ENCODE measurements at places on chromosomes 4 and X.

DNA sequence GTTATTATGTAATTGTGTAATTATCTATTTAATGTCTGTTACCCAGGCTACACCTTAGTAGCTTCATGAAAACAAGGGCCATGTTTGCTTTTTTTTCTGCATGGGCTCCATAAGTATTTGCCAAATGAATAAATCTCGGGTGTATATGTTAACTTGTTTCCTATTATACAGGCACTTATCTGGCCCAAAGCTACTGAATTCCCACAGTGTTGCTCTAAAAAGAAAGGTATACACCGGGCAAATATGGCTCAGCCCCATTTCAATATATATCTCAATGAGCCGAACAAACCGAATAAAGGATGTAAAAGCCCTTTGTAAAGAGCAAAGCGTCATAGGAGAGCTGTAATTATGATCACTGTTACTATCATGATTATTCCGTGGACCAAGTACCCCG, 767 bp downstream of the PAQR3 start:
- no peak for DNase-seq

GRCh38 chr4:182955411-182955810, 38.2 kb upstream of the DCTD start:
- DNase-seq = no peak

- no peak for DNase-seq
Measured at GRCh38 chrX:73683236-73683859, 120.4 kb downstream of the CHIC1 start.

DNA sequence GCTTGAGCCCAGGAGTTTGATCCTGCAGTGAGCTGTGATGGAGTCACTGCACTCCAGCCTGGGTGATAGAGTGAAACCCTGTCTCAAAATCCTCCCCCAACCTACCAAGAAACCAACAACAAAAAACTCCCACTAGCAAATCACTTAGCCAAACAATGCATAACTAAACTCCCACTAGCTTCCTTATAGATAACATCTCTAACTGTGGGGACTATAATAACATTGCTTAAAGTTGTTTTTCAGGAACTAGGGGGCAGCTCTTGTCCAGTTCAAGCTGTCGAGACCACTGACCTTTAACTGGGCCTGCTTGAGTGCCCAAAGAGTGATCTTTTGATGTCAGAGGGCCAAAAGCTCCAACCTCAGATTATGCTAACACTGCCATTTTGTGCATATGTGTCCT, 81.7 kb downstream of the FREM3 start:
- no peak for DNase-seq

DNA sequence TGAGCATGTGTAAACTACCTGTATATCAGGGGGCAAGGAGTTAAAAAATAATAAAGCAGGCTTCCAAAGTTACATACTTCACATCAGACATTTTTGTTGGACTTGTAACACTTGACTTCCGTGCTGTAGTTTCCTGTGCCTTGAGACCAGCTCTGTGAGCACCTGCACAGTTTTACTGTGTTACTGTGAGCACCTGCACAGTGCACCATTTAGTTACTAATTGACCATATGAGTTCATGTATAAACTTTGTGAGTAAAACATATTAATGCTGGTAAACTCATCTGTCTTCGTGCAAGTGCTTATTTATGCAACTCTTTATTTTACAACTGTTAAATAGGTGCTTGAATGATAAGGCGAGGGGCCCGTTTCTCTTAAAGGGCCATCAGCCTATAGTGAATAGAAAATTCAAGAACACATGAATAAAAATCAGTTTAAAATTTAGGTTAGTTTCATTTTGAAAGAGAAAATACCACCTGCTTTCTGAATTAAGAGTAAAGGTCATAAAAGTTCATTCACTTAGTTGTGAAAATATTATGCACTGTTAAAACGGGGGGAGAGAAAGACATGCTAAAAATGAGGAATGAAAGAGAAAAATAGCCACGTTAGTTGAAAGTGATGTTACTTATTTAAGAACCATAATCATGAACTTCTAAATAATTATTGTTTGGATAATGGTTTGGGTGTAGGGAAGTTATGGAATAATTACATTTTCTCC, 42.4 kb downstream of the USP9X start:
- DNase-seq = no peak

- DNase-seq = no peak
Measured at GRCh38 chr4:20889901-20890300, 189.6 kb downstream of the PACRGL start.

- DNase-seq = no peak
Measured at GRCh38 chr4:15656038-15656470, 897 bp upstream of the FBXL5 start.

- no peak for DNase-seq
Measured at GRCh38 chrX:109264878-109265277, 217.0 kb downstream of the GUCY2F start.

GRCh38 chrX:151954730-151955129, 19.7 kb downstream of the GABRE start:
- no peak for DNase-seq

DNA sequence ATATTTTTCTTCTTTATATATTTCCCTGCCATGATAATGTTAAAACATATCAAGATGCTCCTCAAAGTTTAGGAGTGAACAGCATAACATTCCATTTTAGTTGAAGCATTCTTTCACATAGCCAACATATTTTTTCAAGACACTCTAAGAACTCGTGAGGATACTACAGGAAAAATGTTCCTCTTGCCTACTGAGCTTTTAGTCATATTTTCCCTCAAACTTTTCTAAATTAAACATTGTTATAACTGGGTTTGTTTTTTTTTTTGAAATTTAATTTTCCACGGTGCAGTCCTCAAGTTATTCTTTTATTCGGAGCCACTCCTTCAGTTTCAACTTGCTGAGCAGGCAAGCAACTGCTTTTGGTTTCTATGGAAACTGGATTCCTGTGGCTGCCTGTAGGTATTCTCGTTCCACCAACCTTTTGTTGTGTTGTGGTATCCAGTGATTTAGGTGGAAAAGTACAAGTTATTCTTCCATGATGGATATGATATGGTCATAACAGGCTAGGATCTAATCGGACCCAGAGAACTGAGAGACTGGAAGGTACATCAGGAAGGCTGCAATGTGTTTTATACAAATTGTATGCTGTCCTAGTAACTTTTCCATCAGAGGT, 248.0 kb downstream of the TRIML1 start:
- no peak for DNase-seq

- DNase-seq = no peak
Measured at GRCh38 chr4:72569719-72570235, 756 bp upstream of the ADAMTS3 start.

GRCh38 chrX:129981752-129982299, 609 bp upstream of the BCORL1 start:
- DNase-seq = no peak

DNA sequence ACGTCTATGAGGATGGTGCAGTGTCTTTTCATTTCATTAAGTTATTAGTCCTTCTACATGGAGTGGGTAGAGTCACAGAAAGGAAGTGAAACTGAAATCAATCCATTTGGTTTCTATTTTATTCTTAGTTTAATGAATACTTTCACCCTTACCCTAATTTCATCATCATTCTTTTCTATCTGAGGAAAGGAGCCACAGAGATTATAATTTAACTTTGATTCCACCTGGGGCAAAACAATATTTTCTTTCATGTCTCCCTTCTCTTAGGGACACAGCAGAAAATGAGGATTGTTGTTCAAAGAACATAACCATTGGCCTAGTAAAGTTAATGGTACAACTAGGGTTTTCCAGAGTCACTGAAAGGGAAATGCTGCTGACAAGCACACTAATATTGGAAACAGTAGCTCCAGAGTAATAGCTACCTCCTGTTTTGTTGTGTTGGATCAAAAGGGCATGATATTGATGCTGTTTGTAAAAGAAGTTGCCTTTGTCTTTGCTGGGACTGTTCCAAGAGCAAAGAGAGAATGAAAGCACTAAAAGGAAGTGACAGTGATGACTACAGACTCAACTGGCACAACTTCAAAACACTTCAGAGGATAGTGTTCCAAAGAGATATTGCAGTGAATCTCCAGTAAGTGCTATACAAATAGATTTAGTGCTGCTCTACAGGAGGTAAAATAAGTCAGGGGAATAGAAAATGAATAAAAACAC, 247.1 kb upstream of the PITX2 start:
- no peak for DNase-seq

DNA sequence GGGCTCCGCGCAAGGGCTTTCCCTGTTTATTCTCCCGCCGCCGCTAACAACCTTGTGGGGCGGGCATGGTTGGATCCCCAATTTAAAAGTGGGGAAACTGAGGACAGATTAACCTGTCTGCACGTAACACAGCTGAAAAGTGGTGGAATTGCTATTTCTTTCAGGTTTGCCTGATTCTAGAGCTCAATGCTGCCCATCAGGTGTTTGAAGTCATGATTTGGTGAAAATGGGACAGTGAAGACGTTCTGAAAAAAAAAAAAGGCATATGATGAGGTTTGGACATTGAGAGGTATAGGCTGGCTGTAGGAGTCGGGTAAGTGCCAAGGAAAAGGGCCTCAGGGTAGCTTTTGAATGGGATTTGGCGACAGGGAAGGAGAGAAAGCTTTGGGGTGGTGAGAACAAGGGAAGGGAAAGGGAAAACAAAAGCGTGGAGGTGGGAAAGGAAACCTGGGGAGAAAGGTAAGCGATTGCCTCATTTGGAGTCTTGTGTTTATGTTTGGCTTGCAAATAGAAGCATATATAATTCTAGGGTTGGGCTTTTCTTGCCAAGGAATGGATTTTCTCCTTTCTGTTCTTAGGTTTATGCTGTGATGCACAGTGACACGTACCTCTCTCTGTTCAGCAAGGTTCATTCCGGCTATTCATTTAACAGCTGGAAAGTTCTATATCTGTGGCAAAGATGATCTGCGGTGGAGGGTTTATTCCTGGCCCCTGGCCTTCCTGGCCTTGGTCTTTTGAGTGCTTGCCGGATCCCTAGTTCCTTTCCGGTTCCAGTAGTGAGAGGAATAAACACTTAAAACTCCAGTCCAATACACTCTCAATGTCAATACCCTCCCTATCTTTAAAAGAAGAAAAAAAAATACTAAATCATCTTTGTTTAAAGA, 2.4 kb upstream of the STIM2 start:
- no peak for DNase-seq

DNA sequence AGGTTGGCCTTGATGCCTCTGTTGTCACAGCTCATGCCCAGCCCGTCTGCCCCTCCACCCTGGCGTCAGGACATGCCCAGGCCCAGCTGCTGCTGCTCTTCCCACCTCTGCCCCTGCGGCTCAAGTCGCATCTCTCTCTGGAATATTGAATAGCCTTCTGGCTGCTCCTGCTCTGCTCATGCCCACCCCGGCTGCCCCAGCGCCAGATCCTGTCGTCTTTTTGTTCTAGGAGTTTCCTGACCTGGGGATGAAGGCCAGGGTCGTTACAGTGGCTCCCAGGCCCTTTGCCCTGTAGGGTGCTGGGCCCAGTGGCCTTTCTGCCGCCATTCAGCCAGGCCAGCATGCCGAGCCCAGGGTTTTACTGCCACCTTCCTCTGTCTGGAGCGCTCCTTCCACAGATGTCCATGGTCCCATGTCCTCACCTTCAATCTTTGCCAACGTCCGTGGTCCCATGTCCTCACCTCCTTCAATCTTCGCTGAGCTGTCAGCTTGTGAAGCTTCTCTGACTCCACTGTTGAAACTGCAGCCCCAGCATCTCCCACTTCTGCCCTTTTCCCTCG, 9.7 kb downstream of the MAEA start:
- no peak for DNase-seq

DNA sequence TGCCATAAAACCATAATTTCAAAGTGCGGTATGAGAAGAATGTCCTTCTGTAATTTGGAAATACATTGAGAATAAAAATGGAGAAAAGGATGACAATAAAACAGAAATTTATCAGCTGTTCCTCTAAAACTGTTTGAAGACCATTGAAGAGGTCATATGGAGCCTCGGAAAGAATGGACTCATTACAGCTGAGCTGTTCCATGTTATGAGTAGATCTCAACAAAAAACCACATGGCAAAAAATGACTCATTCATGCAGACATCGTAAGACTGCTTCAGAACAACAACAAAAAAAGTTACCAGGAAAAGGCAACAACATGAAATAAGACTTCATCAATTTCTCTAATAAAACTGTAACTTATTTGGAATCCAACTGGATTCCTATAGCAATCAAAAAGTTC, 39.7 kb downstream of the AKAP4 start:
- no peak for DNase-seq

DNA sequence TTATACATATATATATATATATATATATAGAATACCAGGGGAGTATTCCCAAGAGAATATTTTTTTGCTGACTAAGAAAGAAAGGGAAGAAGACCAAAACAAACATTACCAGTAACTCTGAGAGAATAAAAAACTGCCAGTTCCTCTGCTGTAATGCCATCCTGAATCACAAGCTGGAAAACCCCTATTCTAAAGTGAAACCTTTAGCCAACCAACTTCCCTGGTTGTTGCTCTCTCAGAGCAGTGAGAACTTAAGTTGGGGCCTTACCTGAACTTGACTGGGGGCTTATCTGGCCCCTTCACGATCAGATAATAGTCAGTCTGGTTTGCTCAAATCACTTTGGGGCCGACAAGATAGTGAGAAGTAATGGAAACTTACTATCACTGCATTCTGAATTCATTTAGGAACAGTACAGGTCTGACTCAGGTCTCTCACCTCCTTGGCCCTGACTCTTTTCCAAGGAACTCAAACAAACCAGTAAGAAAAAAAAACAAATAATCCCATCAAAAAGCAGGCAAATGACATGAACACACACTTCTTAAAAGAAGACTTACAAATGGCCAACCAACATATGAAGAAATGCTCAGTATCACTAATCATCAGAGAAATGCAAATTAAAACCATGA, 62.5 kb downstream of the CD40LG start:
- DNase-seq = no peak

DNA sequence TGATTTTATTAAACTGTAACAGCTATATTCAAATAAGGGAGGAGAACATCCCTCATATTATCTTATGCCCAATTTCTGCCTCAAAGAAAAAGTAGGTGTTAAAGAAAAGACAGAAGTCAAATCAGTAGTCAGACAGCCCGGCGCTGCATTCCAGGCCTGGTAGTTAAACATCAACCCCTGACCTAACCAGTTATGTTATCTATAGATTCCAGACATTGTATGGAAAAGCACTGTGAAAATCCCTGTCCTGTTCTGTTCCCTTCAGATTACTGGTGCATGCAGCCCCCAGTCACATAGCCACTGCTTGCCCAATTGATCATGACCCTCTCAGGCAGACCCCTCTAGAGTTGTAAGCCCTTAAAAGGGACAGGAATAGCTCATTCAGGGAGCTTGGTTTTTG, 269.9 kb upstream of the GALNT7 start:
- DNase-seq = no peak

- no peak for DNase-seq
Measured at GRCh38 chrX:146055733-146056132, 238.1 kb downstream of the SLITRK2 start.

- no peak for DNase-seq
Measured at GRCh38 chrX:119410027-119410819, 11.1 kb downstream of the SLC25A43 start.

DNA sequence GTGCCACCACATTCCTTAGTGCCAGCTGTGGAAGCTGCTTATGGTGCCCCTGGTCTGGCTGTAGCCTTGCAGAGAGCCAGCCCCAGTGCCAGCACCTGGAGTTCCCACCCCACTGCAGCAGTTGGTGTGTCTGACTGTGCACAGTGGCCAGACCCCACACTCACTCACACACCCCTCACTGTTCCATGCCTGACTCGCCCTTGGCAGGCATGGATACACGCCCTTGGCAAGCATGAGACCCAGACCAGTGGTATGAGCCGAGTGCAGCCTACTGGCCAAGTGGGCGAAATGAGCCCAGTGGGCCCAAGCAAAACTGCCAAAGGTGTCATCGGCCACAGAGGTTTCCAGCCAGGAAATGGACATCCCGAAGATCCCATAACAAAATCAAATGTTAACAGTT, 27.4 kb downstream of the NAA11 start:
- DNase-seq = no peak
